ENCODE measurements at places on chromosomes 11 and 22.

DNA sequence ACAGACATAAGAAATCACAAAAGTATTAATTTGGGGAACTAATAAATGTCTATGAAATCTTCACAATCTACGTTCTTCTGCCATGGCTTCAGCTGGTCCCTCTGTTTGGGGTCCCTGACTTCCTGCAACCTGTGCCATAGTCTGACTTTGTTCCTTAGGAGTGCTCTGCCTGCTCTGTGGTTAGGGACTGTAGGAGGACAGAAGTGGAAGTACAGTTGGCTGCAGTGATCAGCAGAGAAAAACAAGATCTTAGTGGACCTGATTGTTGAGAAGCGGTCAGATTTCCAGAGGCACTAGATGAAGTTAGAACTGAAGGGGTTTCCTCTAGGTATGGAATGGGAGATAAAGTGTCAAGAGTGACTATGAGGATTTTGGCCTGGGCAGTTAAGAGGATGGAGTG lies 80.6 kb downstream of the PPP6R3 start:
- no peak for DNase-seq

DNA sequence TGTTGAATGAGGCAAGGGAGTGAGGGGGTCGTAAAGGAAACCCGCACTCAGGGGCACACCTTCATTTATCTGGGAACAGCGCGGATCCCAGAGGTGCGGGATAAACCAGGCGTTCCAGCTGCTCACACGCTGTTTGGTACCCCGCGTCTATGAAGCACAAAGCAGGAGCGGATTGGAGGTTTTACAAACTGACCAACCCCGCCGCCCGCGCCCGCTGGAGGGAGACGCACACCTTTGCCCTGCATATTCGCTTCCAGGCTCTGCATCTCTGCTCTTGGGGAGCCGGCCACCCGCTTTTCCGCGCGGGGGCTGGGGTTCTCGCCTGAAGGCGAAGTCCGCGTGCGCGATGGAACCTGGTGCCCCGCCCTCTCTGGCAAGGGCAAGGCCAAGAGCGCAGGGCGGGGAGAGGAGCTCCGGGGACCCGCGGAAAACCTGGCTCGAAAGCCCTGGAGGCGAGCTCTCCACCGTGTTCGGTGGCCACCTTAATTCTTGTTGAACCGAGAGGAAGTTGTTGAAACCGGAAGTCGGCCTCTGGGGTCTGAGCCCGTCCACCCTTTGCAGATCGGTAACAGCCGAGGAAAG lies 6.8 kb upstream of the ALX4 start:
- peak; percentile 73 for DNase-seq

DNA sequence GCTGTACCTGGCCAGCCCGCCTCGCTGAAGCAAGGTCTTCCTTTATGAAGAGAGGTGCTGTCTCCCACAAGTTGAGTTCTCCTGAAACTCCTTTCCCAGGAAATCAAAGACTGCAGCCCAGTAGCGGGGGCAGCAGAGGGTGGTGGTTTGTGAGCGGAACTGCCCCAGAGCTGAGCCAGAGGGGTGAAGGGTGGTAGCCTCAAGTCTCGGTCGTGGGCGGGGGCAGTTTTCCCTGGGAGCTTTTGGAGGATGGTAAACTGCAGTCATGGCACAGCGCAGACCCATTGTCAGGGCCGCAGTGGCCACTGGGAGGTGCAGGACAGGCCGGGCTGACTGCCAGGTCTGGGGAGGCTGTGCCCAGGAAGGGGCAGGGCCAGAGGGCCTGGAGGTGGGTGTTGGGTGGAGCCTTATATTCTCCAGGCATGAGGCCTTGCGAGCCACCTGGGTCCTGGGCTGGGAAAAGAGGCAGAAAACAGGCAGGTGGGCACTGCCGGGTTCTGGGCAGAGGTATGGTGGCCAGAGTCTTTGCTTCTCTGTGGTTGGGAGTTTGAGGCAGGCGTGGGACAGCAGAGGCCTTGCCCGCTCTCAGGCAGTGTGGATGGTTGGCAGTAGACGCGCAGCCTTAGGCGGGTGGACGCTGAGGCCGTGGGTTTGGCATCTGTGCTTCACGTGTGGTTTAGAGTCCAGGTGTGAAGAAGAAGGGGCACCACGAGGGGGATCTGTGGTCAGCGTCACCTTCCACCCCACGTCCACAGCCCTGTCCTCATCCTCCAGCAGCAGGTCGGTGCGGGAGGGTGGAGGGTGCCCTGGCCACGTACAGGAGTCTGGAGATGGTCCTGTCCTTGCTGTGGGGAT lies 1176.4 kb downstream of the BRD1 start:
- DNase-seq = no peak

GRCh38 chr11:4619514-4619913 lies 11.5 kb upstream of the TRIM68 start:
- DNase-seq = no peak

GRCh38 chr11:75954039-75954438 lies 139.0 kb downstream of the UVRAG start:
- DNase-seq = no peak

- no peak for DNase-seq
Measured at GRCh38 chr11:12678092-12678491, 3.9 kb downstream of the TEAD1 start.

- no peak for DNase-seq
Measured at GRCh38 chr11:12163181-12163941, 53.0 kb downstream of the MICAL2 start.

DNA sequence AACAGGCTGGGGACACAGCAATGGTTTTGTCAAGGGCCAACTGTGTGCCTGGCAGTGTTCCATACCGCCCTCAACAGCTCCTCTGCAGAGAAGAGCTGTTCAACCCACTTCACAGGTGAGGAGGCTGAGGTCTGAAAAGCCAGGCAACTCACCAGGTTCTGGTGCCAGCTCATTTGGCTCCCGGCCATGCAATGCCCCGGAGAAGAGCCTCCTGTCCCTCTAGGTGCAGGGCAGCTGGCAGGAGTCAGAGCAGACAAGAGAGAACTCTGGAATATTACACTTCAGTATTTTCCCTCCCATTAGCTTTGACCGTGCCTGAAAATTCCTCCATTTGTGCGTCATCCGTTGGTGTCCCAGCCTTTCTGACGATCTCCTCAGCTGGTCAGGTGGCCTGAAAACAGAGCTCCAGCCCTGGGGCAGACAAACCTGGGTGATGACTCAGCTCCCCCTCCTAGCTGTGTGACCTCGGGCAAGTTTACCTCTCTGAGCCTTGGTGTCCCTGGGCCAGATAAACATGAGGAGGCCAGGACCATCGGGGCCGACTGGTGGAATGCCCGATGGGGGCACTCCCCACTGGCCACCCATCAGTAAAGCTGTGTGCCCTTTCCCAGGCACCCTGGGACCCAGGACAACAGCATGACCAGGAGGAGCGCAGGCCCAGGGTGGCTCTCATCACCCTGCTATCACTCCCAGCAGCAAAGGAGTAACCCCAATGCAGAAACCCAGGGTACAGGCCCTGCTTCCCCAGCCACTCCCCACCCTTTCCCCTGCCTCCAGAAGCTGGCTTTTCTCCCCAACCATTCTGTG lies 9.6 kb upstream of the C1QTNF6 start:
- no peak for DNase-seq

GRCh38 chr22:50311606-50312351 lies 4.3 kb upstream of the PLXNB2 start:
- DNase-seq = no peak

- DNase-seq = no peak
Measured at GRCh38 chr11:79263001-79263400, 177.8 kb downstream of the TENM4 start.

GRCh38 chr11:15828215-15828853 lies 528.0 kb downstream of the SOX6 start:
- DNase-seq = no peak

DNA sequence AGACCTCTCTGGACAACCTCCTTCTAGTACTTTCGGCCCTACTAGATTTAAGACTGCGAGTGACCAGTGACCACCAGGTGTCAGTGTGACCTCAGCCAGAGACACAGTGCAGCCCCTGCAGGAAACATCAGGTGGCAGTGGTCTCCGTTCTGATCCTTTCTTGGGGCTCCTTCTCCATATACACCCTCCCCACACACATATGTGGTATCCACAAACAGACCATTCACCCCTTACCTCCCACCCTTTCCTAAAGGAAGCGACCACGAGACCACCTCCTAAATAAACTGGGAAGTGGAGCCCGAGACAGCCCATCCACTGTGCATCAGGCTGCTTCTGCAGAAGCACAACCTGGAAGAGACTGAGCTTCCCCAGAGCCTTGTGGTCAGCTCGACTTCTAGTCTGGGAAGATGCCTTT lies 38.5 kb upstream of the CYP2D6 start:
- DNase-seq = peak; percentile 71

DNA sequence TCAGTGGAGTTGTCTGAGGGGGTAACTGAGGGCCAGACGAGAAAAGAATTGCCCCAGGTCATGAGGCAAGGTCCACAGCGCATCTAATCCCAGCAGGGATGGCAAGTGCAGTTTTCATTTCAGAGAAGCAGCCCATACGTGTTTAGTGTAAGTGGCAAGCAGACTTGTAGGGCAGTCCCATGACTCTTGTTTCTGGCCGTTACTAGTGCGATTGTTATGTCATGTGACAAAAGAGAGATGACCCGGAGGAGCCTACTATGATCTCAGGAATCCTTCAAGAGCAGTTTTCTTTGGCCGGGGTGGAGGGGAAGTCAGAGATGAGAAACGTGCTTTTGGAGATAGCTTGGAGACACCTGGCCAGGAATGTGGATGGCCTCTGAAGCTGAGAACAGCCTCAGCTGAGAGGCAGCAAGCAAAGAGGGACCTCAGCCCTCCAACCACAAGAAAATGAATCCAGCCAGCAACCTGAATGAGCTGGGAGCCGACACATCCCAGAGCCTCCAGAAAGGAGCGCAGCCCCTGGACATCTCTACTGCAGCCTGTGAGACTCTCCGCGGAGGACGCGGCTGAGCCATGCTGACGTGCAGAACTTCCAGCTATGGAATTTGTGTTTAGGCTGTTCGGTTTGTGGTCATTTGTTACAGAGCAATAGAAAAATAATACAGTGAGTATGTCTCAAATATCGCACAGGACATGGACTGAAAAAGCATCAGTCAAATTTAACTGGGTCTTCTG lies 44.1 kb upstream of the CDON start:
- no peak for DNase-seq

DNA sequence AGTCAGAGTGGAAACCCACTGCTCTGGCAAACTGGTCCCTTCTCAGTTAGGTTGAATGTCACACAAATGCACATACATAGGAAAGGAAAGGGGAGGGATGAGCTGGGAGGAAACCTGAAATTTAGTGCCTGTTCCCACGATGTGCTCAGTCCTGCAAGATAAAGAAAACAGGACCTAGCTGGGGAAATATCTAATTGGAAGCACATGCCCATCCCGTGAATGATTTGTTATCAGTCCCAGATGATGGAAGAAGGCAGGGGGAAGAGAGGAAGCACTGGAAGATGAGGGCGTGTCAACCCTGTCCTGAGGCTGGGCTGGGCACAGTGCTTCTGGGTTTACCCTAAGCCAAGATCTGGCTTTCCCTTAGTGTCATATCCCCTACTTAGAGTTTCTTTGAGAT lies 173.9 kb downstream of the NAV2 start:
- DNase-seq = no peak

DNA sequence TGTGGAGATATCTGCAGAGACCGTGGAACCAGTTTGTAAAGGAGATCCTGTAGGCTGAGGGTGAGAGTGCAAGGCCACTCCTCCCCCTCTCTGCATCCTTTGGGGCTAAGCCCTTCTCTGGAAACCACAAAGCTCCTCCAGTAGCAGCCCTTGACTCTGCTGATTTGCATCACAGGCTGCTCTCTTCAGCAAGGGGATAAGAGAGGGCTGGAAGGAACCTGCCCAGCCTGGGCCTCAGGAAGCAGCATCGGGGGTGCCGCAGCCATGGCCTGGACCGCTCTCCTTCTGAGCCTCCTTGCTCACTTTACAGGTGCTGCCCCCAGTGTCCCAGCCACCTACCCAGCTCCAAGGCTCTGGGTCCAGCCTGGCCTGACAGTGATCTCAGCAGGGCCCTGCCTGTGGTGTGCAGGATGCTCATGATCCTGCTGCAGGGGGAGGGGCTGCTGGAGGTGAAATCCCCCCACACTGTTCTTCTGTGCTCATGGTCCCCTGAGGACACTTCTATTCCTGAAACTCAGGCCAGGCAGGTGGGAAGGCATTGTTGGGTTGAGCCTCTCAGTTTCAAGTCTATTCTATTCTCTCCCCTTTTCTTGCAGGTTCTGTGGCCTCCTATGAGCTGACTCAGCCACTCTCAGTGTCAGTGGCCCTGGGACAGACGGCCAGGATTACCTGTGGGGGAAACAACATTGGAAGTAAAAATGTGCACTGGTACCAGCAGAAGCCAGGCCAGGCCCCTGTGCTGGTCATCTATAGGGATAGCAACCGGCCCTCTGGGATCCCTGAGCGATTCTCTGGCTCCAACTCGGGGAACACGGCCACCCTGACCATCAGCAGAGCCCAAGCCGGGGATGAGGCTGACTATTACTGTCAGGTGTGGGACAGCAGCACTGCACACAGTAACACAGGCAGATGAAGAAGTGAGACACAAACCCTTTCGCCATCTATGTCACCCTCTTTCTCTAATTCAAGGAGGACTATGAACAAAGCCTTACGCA lies 68.5 kb upstream of the IGLL5 start:
- DNase-seq = no peak

GRCh38 chr11:15817001-15817400 lies 539.3 kb downstream of the SOX6 start:
- DNase-seq = no peak

- peak; percentile 46 for DNase-seq
Measured at GRCh38 chr11:113773092-113773415, 438 bp downstream of the ZW10 start.

GRCh38 chr11:44949160-44950030 lies 1.3 kb downstream of the TP53I11 start:
- DNase-seq = peak; percentile 79

DNA sequence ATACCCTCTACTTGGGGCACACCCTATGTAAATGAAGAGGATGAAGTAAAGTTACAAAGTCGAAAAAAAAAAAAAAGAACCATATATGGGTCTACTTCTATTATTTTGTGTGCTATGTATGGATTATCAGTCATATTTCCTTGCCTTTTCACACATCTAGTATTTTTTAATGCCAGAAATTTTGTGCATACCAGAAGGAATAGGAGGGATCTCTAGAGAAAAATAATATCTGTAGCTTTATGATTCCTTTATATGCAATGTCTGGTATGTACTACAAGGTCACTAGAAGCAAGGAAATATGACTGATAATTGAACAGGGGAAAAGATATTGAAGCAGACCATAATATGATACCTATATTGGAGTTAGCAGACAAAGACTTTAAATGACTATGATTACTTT lies 713.4 kb downstream of the OPCML start:
- no peak for DNase-seq

- no peak for DNase-seq
Measured at GRCh38 chr22:43818981-43819380, 6.9 kb upstream of the EFCAB6 start.

GRCh38 chr11:128334311-128335044 lies 252.9 kb downstream of the ETS1 start:
- no peak for DNase-seq

DNA sequence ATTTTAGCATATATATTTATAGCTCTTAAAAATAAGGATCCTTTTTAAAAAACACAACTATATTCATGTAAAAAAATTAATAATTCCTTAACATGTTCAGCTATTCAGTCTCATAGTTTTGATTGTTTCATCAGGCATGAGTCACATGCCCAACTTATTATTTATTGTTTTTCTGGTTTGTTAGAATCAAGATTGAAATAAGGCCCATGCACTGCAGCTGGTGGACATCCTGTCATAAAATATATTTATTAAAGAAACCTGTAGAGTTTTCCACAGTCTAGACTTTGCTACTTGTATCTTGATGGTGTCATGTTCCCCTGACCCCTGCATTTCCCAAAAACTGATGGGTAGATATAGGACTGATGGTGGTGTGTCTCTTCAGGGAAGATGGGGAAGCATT lies 77.4 kb downstream of the PARVA start:
- DNase-seq = no peak
